ENCODE measurements at places on chromosomes 7 and 10.

DNA sequence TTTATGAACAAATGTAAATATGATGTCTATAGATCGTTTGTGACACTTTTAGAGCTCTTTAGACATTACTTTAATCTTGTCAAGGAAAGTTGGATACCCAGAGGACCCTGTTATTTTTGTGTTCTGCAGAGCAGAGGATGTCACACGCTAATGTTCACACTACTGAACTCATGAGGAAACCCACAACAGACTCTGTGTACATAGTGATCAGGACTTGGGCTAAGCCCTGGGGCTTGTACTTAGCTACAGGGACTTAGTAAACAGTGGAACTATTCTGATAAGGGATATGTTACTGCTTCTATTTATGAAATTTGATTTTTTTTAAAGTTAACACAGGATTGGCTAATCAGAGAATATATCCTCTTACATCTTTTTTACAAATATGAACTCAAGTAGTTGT is 36.1 kb upstream of the ZNF518A start:
- no peak for DNase-seq

- DNase-seq: no peak
Observed at GRCh38 chr10:62647375-62648092, 157.0 kb upstream of the ADO start.

GRCh38 chr7:45178241-45179225 is 20.9 kb downstream of the RAMP3 start:
- DNase-seq: no peak

GRCh38 chr10:92773776-92774175 is 74.5 kb upstream of the EXOC6 start:
- peak; percentile 66 for DNase-seq

- no peak for DNase-seq
Observed at GRCh38 chr10:6586501-6586900, 6.4 kb upstream of the PRKCQ start.

Measured in fibroblast of the aortic adventitia (primary cell).